ENCODE measurements at places on chromosomes 1 and 21.

DNA sequence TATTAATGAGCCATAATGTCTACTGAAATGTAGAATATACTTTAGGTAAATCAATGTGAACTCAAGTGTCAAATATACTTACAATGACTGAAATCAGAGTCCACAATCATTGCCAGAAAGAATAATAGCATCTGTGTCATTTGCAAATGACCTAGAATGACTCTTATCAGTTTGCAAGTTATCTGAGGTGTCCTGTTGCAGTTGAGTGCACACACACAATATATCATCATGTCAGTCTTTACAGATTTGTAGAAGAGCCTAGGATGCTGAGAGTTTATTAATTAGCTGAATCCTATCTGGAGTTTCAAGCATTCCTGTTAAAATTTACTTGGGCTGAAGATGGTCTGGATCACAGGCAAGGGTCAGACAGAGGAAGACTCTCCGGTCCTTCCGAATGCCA lies 324.0 kb upstream of the GREM2 start:
- DNase-seq, result no peak

DNA sequence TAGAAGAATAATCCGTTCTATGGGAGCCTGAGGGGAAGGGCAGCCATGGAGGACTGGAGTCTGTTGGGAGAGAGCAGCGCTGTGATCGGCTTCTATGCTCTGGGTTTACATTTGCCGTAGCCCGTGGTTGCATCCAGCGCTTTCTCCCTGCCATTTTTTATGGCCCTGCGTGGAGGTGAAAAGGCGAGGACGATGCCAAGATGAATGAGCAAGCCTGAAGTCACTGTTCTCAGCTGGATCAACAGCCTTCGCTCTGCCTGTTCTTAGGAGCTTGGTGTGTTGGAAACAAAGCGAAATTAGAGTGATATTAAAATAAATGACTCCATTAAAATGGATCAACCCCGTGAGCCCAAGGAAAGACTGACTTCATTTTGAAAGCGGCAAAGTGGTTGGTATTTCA lies 120.2 kb downstream of the KCNJ6 start:
- DNase-seq, result no peak

- no peak for DNase-seq
These were observed 93.7 kb downstream of the HHIPL2 start for GRCh38 chr1:222454186-222454585.

- no peak for DNase-seq
These were observed 17.8 kb upstream of the SLAMF1 start for GRCh38 chr1:160664573-160665051.

- no peak for DNase-seq
These were observed 82.4 kb downstream of the PBX1 start for GRCh38 chr1:164641353-164641730.

DNA sequence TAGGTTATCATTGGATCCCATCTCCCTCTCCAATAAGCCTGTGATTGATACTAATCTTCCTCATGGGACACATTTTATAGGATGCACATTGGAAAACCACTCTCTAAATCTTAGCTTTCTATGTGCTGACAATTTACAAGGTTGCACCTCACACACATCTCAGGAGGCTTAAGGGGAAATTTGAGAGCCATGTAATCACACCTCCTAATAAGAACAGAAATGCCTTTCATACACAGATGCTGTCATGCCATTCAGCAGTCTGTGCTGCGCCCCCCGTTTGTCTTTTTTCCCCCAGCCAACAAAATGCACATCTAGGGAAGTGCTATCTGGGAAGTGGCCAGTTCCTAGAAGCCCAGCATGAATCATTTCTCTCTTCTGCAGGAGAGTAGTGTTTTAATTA lies 154.5 kb downstream of the ST6GALNAC5 start:
- no peak for DNase-seq

DNA sequence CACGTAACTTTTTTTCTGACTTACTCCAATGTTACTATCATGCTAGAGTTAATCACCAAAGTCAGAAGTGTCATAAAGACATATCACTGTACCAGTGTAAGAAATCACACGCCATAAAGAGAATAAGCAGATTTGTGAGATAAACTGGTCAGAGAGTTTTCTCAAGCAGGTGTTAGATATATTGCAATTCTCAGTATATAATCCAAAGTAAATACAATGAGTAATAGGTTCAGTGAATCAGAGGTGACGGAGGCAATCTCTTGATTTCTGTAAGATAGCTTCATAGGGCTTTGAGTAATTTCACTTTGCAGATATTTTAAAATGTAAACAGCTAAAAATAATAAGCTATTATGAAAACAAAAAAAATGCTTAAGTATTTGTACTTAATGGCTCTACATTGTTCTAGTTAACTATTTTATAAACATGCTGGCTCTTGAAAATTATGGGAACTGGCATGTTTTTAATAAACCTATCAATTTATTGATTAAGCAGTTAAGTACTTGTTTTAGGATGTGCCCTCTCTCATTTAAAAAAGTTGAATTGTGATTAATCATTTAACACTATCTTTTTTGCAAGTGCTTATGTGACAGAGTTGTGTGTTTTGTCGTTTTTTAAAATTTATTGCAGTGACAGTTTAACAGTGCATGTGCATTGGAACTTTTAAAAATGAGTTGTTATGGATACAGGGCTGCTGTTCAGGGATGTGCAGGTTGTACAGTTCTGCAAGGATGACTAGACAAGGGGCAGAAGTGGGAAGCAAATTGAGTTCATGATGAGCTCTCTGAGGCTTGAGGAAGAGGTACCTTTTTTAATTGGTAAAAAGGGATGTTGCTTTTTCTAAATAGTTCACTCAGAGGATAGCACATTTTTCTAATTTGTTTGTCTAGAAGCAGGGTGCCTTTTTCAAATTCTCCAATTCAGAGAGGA lies 119.1 kb downstream of the USP25 start:
- no peak for DNase-seq

Data from NT2/D1 (cell line).